HAP-1 (cell line): ENCODE measurements at places on chromosomes 1 and 21.
A peak's percentile ranks its signal among the peaks of the same experiment; 100 is the strongest.

DNA sequence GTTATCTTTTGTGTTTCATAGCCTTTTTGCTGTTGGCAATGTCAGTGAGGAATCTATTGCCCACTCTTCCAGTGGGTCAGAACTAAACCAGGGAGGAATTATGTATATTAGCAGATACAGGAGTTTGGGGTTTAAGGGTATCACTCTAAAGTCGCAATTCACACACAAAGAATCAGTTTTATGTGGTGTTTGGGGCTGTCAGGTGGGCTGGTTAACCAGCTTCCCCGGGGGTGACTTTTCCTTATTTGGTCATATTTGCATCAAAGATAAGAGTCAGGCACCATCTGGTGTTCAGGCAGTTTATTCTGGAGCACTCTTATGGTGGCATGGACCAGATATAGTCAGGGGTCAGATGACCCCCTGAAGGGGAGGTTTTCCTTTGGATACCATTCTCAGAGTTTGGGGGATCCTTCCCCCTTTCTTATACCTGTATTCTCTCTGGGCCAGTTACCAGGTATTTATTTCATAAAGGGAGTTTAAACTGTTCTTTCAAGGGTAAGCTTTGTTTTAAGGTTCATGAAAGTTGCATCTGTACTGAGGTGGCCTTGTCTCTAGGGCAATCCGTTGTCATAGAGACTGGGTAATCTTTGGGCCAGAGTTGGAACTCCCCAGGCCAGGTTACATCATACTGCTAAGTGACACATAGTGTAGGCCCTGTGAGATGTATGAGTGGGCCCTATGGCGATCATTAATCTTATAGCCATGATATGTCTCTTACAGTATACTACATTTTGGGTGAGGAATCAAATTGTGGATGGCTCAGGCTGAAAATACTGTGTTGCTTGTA is 148.2 kb downstream of the RWDD3 start:
- DNase-seq, result no peak

GRCh38 chr1:3626025-3626424 is 1.2 kb downstream of the TPRG1L start:
- no peak for DNase-seq

DNA sequence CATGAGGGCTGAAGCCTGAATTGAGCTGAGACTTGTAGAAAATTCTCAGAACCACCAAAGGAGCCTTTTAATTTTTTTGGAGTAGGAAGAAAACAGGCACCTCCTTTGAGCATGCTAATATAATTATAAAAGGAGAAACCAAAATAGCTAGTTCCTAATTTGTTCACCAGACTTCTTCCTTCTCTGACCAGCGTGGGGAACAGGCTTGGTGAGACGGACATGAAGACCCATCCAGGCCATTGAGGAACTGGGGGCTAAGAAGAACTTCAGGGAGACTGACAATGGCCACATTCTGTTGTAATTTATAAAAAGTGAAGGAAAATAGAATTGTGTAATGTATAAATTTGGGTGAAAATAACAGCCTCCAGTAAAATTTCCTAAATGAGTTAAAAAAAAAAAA is 62.6 kb downstream of the MAN1C1 start:
- no peak for DNase-seq

GRCh38 chr21:27448960-27449359 is 482.1 kb upstream of the ADAMTS5 start:
- DNase-seq, result no peak

- no peak for DNase-seq
These were observed 112.4 kb upstream of the ZNF648 start for GRCh38 chr1:182173808-182174512.

GRCh38 chr1:172698224-172698623 is 39.3 kb downstream of the FASLG start:
- no peak for DNase-seq

DNA sequence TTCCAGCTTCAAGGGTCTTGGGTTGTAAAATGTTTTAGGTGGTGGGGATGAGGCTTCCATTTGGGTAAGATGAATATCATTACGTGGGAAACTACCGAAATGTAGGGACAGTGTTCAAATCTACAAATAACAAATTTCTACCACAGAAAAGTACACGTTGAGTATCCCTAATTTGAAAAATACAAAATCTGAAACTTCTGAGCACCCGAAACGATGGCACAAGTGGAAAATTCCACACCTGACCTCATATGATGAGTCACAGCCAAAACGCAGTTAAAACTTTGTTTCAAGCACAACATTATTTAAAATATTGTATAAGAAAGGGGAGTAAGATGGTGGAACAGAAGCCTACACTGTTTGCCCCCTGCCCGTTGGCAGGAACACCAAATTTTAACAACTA is 8.8 kb upstream of the HENMT1 start:
- no peak for DNase-seq

DNA sequence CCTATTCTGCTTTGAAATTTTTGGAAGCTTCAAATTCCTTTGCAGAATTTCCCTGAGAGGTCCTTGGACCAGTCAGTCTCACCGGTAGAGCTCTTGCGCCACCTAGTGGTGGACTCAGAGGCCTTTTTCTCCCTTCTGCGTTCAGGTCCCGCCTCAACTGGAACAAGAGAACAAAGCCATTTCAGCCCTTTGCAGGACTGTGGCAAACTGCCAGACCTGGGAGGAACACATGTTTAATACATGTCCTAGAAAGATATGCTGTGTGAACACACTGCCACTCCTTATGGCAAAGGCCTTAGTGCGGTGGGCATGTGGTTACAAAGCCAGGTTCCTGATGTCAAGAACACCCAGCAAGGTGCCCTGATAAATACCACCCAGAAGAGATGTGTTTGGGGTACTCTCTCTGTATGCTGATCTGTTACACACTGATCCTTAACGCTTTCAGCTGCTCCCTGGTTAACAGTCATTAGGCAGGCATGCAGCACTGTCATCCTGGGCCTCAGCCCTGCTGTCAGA is 82.2 kb upstream of the SSX2IP start:
- peak; percentile 89 for DNase-seq

DNA sequence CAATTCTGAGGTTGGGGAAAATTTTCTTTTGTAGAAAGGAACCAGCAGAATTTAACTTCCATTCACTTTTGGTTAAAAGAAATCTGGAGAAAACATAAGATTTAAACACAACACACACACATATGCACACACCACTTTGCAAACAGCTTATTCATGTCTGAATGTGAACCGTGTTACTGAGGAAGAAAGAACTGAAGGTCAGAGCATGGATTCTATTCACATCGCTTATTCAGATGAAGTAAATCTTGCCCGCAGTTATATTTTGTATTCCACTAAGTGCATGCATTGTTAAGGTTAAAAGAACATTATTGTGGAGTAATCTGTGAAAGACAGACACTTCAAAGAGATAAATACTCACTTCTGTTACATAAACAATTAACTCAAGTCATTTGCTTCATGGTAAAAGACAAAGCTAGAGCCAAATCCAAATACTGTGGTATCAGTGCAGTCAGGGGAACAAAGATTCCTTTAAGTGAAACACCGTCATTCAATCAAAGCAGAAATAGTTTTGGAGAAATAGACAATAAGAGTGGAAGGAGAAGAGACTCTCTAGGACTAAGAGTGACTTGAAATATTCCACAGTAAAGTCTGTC is 82.0 kb downstream of the LRRC53 start:
- DNase-seq, result no peak

GRCh38 chr1:5571438-5571837 is 420.8 kb downstream of the NPHP4 start:
- DNase-seq, result no peak

DNA sequence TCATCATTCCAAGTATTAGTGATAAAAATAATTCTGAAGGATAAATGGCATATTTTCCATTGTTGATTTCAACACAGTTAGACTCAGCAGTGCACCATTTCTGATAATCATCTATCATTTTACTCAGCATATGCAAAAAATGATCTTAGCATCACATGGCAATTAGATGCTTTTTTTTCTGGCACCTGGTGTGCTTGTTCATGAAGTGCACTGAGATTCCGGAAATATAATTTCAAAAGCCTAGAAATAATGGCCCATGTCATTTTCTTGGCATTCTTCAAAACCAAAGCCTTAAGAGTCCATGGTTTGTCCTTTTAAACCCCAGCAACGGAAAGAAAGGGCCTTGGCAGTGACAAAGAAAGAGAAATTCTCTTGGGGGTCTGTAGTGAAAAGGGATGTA is 278.8 kb downstream of the KIF26B start:
- DNase-seq, result no peak

GRCh38 chr1:203187689-203188264 is 1.3 kb upstream of the CHI3L1 start:
- no peak for DNase-seq

DNA sequence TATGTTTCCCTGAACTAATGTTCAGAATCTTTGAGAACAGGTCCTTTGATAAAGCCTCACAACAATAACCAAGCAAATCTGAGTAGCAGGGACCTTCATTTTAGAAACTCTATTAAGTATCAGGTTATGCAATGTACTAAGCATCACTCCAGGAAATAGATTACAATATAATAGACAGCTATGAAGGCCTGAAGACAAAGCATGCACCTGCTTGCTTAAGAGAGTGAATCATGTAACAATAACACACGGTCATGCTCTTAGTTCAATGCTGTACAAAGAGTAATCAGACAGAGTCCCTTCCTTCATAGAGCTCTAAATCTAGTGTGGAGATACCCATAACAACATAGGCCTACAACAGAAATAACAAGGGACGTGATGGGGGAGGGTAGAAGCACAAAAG is 8.1 kb upstream of the CMPK1 start:
- no peak for DNase-seq

- DNase-seq, result no peak
These were observed 19.3 kb downstream of the DMRTB1 start for GRCh38 chr1:53478502-53478818.

- DNase-seq, result no peak
These were observed 156.9 kb upstream of the IGSF21 start for GRCh38 chr1:17950728-17951127.

DNA sequence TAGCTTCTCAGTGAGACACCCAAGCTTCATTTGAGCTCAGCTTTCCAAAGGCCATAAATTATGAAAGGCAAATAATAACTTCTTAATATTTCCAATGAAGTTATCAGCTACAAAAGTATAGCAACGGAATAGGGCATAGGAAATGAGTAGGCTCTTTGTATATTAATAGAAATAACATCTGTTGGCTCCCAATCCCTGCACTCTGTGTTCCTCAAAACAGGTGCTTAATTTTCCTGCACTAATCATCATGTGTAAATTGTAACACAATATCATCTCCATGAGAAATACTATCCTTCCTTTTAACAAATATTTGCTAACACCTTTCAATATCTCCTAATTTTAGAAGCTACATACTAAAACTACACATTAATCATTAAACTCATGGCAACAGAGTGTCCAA is 19.2 kb upstream of the IFI44L start:
- DNase-seq, result no peak

DNA sequence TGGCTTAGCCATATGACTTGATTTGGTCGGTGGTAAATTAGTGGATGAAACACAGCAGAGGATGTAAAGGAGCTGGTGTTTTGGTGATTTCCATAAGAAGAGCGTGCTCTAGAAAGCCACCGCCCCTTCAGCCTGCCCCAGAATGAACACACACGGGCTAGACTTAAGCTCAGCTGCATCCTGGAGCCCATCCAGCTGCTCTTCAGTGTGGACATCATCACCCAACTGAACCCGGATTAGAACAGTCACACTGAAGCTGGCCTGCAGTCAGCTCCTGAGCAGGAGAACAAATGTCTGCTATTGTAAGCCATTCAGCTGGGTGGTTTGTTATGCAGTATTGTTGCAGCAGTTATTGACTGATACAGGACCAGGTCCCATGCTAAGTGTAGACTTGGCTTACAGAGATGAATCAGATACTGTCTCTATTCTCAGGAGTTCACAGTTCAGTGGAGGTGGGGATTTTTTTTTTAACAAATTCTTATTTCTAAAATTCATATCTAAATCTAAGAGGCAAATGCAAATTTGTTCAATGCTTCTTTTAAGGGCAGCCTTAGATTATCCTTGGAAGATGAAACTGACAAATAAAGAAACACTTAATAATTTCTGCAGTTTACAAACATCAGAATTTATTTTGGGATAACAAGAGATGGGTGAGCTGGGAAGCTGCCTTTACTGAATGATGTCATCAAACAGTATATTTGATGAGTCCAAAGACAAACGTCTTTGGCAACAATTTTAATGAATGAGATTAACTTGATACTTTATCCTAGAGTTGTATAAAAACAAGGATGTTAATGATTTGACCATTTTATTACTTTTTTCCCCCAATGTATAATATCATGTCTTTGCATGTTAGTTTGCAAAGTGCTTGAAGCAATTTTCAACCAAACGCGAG is 251.2 kb downstream of the TRABD2B start:
- DNase-seq, result no peak

DNA sequence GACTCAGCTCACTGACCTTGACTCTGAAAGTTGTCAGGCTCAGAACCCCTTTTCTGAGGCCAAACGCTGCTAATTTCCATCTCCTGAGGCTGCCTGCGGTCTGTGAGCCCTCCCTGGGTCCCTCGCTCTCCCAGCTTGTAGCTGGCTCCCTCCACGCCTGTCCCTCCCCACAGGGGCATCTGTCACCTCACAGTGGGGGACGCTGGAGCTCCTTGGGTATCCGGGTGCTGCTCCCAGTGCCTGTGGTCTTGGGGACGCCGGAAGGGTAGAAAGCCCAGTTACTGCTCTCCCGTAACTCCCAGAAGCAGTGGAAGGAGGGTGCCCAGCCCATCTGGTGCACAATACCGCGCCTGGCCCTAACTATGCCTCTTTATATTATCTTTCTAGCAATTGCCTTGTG is 13.0 kb upstream of the MMEL1 start:
- no peak for DNase-seq

DNA sequence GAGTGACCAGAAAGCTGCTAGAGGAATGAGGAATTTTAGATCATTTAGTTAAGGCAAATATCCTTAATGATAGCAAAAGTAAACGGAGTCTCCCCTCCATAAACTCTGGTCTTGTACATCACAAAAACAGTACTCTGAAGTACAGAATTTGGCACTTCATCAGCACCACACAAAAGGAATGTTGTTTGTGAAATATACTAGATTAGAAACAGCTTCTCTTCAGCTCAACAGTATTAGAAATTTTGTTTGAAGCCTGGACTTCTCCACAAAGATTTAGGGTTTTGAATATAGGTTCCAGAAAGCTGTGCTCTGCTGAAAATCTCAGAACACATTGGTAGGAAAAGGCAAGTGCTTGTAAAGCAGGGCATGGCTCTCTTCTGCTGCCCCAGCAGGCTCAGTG is 135.1 kb upstream of the PTGFR start:
- no peak for DNase-seq

DNA sequence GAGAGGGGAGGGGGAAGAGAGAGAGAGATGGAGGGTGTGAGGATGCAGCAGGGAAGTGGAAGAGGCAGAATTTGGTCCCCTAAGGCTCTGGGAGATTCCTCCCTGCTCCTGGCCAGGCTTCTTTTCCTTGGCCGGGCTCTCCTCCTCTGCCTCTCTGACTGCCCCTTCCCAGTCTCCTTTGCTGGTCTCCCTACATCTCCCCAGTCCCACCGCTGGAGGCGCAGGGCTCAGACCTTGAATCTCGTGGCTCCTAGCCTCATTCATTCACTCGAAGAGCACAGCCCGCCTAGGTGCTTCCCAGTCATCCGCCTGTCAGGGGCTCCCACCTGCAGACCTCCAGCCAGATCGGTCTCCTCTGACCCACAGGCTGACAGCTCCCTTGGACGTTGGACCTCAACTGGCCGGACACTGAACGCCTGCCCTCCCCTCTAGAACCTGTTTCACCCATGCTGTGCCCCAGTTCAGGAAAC is 76.5 kb downstream of the VWA5B1 start:
- peak; percentile 12 for DNase-seq
